Activated CD4-positive, alpha-beta T cell treated with anti-CD3 and anti-CD28 coated beads, Interleukin-2, amount 10 ng/mL, durations not matched to agents 7 days and 5 days (primary cell): ENCODE measurements at places on chromosomes 5 and 9. TPM values are rescaled to one million over a fixed set of nuclear protein-coding genes. Genes with fewer than 3 reads are reported as not detected.

DNA sequence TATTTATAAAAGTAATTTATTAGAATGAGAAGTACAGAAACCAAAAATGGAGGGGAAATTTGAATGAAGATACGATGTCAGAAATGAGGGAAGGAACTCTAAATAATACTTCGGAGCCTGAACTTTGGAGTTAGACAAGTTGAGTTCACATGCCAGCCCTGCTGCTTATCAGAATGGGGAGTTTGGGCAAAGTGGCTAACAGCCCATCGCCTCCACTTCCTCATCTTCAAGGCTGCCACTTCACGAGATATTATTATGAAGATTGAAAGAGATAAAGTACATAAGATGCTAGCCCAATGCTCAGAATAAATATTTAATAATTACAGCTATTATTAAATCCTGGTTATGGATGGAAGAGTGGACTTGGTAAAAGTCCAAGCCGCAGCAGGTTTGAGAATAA, 56.2 kb upstream of the ABCA1 start:
- H3K27ac ChIP-seq: no peak overlapping the region
- no peak for DNase-seq
- no peaks in the 10 kb centered on the region for H3K36me3 ChIP-seq
- peaks cover 47% of the 10 kb centered on the region for H3K27me3 ChIP-seq

- no peaks in the 10 kb centered on the region for H3K4me1 ChIP-seq
- no peaks in the 10 kb centered on the region for H3K27me3 ChIP-seq
- H3K27ac ChIP-seq: no peak overlapping the region
- H3K36me3 ChIP-seq: no peaks in the 10 kb centered on the region
- no peak for DNase-seq
These were observed 211.4 kb upstream of the FTMT start for GRCh38 chr5:121640298-121640697.

- peaks cover 2% of the 10 kb centered on the region for H3K27me3 ChIP-seq
- H3K4me3 ChIP-seq: no peak overlapping the region
- no peak for DNase-seq
- no peaks in the 10 kb centered on the region for H3K4me1 ChIP-seq
These were observed 231.2 kb downstream of the CHSY3 start for GRCh38 chr5:130135506-130135905.

The SLC46A2 gene
- not detected for total RNA-seq

DNA sequence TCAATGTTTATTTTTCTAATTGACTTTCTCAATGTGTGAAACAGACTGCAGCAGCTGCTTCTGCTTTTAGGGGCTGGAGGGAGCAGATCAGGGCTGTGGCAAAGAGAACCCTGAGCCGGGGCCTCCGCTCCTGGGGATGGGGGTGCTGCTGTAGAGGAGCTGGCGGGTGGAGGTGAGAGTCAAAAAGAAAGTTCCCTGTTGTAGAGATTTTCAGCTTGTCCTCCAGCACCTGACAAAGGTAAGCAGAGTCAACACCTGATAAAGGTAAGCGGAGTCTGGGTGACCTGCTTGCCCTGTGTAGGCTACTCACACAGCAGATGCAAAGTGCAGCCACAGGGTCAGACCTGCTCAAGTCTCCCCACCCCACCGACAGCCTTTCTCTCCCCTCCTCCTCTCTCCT, 252.4 kb upstream of the IRX1 start:
- no peaks in the 10 kb centered on the region for H3K36me3 ChIP-seq
- no peaks in the 10 kb centered on the region for H3K4me1 ChIP-seq
- DNase-seq: no peak
- H3K27ac ChIP-seq: no peak overlapping the region
- no peaks in the 10 kb centered on the region for H3K27me3 ChIP-seq
- no peak overlapping the region for H3K4me3 ChIP-seq

The PCDHGA5 gene
- 0.05 TPM for total RNA-seq

The OTULINL gene
- total RNA-seq: 38.7 TPM

The NMUR2 gene
- total RNA-seq: not detected

DNA sequence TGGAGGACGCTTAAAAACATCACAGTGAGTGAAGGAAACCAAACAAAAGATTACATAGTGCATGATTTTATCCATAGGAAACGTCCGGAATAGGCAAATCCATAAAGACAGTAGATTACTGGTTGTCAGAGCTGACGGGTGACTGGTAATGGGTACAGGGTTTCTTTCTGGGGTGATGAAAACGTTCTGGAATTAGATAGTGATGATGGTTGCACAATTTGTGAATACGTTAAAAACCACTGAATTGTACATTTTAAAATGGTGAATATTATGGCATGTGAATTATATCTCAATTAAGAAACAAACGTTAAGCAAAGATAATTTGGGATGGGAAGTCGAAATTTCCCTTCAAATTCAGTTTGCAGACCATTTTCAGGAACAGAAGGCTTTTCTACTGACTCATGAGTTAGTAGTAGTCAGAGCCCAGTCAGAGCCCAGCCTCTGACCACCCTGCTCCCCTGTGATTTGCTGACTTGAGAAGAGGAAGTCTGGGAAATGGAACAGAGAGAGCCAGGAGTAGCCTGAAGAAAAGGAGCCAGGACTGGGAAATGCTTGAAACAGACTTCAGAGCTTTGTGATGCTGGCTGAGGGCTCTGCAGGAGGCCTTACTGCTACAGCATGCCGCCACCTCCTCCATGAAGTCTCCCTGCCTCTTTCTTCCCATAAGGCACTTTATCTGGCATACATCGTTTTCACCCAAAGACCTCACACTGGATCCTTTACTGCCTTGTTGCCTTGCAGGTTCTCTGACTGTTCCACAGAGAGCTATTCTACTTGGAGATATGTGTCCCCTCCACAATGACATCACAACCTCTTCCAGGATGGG, 46.4 kb upstream of the CTNNA1 start:
- H3K4me1 ChIP-seq: no peaks in the 10 kb centered on the region
- no peaks in the 10 kb centered on the region for H3K36me3 ChIP-seq
- peaks cover 46% of the 10 kb centered on the region for H3K27me3 ChIP-seq
- DNase-seq: no peak
- H3K4me3 ChIP-seq: no peak overlapping the region
- no peak overlapping the region for H3K27ac ChIP-seq

- DNase-seq: no peak
- H3K36me3 ChIP-seq: no peaks in the 10 kb centered on the region
- no peaks in the 10 kb centered on the region for H3K27me3 ChIP-seq
- no peak overlapping the region for H3K27ac ChIP-seq
These were observed 31.6 kb downstream of the TAF11L14 start for GRCh38 chr5:17665836-17666235.

The SIT1 gene
- 195 TPM for total RNA-seq

The SRP19 gene
- 64.3 TPM for total RNA-seq
